ENCODE measurements at places on chromosomes 3 and 15.
A peak's percentile ranks its signal among the peaks of the same experiment; 100 is the strongest.

GRCh38 chr3:37824954-37825328 lies 36.7 kb upstream of the CTDSPL start:
- no peak for DNase-seq

DNA sequence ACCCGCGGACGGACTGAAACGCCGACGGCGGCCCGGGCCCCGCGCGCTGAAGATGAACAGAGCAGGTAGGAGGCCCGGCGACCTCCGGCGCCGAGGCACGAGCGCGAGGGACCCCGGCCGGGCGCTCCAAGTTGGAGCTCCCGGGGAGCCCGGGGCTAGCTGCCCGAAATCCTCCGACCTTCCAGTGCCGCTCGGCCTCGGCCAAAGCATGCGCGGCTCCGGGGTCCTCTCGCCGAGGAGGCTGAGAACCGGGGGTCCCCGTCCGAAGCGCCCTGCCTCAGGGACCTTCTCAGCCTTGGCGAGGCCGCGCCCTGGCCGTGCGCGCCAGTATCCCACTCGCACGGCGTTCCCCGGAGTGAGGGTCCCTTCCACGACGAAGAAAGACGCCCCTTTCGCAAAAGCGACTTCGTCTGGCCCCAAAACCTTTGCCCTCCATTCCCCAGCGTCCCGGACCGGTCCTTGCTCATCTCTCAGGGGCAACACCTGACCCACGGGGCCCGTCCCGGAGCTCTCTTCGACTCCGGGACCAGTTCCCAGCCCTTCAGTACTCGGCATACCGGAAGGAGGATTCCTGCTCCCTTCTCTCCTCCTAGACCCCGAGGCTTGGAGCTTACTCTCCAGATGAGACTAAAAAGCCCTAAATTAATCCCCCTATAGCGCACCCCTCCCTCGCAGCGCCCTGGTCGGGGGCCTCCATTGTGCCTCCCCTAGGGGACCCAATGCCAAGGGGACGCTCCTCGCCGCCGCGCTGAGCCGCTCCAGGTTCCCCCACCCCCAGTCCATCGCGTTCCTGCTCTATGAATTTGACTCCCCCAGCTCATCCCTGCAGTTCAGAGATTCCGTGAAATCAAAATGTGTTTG lies 7.7 kb upstream of the FGD5 start:
- no peak for DNase-seq

DNA sequence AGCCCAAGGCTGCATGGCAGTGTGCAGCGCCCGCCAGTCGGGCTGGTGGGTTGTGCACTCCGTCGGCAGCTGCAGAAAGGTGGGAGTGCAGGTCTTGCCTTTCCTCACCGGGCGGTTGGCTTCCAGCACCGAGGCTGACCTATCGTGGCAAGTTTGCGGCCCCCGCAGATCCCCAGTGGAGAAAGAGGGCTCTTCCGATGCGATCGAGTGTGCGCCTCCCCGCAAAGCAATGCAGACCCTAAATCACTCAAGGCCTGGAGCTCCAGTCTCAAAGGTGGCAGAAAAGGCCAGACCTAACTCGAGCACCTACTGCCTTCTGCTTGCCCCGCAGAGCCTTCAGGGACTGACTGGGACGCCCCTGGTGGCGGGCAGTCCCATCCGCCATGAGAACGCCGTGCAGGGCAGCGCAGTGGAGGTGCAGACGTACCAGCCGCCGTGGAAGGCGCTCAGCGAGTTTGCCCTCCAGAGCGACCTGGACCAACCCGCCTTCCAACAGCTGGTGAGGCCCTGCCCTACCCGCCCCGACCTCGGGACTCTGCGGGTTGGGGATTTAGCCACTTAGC lies 4.3 kb downstream of the ISL2 start:
- DNase-seq, result no peak

- DNase-seq, result no peak
These were observed 55.6 kb upstream of the ICE2 start for GRCh38 chr15:60534546-60534945.

- no peak for DNase-seq
These were observed 225.3 kb upstream of the LYSMD4 start for GRCh38 chr15:99958426-99959097.

GRCh38 chr3:15654891-15655290 lies 53.3 kb downstream of the BTD start:
- no peak for DNase-seq

DNA sequence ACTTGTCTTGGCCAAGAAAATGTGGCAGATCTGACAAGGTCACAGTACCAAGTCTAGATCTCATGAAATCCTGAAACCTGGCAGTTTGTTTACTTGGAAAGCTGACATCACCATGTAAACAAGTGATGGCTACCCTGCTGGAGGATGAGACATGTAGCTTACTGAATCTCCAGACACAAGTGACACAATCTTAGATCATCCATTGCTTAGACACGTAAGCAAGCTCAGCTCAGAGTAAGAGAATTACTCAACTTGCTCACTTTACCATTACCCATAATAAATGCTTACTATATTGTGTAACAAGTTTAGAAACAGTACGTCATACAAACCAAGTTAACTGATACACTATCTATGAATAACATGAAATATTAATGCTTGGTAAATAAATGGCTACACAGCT lies 263.8 kb downstream of the TBC1D5 start:
- DNase-seq, result no peak

DNA sequence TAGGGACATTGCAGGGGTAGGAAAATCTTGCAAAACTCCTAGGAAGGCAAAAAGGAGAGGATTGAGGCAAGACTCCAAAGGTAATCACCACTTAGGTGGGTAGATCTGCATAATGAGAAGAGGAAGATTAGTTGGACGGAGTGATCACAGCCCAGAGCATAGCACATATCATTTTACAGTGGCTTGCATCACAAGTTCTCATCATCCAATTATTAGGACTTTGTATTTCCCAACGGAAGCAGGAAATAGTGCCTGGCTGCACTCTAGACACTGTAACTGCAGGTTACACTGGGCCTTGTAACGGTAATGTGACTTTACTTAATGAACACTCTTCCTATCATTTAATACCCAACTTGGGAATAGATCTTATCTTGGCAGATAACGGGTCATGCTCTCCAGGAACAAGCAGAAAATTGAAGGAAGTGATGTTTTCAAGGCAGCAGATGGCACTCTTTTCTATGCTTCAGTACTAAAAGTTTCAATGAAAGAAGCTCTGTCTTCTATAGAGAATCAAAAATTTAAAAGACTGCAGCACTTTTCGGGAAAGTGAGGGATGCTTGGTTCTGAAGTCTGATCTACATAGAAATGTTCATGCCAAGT lies 101.9 kb upstream of the KCNMB2 start:
- DNase-seq, result peak; percentile 12

All from SW 1271 (cell line).